ENCODE measurements at places on chromosomes 3 and 15. TPM values are rescaled to one million over a fixed set of nuclear protein-coding genes. Genes with fewer than 3 reads are reported as not detected.

GRCh38 chr3:45541326-45542321 lies 52.9 kb upstream of the LIMD1 start:
- no peak for DNase-seq

DNA sequence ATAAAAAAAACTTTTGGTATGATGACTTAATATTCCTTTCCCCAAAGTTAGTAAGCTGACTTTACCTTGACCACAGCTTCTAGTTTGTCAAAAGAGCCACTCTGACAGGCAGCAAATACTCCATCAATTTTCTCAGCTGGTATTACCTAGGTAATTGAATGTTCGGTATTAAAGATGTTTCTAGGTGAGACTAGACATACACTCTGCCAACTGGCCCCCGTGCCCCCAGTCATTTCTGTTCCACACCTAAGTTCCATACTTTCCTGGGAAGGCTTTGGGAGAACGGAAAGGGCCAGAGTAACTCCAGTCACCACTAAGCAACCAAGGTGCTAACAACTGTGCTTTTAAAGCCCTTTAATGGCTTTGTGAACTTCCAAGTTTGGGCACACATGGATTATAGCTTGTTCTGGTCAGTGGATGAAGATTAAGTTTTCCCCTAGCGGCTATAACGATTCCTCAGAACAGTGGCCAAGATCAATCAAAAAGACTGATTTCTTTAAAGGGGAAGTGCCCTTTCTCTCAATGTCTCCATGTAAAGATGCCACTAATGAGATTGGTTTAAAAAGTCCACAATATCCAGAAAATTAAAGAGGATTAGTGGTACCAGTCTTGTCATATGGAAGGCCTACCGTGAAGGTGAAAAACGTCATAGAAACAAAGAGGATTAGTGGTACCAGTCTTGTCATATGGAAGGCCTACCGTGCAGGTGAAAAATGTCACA lies 7.0 kb downstream of the EIF4A2 start:
- peak; percentile 29 for DNase-seq

ZNF80 gene
- 0.42 TPM for total RNA-seq

- no peak for DNase-seq
Measured at GRCh38 chr3:11717768-11718636, 74.3 kb upstream of the VGLL4 start.

TBC1D2B gene
- 26.1 TPM for total RNA-seq

SAMD7 gene
- total RNA-seq, result 0.12 TPM

RPS27L gene
- 50.9 TPM for total RNA-seq

DNA sequence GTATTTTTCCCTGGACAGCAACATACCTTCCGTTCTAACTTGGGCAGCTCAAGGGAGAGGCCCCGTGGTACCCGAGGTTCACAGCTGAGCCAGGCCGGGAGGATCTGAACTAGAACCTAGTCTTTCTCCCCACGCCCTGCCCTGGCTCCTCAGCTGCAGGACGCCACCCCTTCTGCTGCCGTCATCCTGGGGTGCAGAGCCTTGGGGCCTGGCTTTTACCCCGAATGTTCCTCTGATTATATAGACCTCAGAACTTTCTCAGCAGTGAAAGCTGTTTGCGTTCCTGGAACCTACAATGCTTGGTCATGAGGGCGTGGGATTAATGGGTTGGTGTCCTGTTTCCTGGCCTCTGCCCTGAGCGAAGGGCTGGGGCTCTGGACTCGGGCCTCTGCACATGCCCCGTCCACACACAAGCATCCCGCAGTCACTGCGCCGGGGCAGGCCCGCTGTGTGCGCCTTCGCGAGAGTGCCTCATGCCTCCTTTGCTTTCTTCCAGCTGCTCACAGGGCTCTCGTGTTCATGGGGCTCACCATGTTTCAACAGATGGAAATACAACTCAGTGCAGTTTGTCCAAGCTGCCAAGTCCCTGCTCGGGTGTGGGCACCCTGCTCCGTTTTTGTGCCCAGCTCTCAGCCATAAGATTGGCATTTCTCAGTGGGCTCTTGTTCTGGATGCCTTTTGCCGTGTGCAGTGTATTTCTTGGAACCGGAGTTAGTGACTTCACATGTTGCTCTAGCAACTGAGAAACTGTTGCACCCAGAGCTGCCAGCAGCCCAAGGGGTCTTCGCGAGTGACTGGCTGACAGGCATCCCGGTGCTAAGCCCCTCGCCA lies 20.4 kb downstream of the SYNM start:
- DNase-seq, result no peak

CKMT1B gene
- not detected for total RNA-seq

- DNase-seq, result no peak
Measured at GRCh38 chr3:82001276-82001923, 240.0 kb upstream of the GBE1 start.

GRCh38 chr3:56785499-56785898 lies 16.2 kb downstream of the ARHGEF3 start:
- DNase-seq, result no peak

DNA sequence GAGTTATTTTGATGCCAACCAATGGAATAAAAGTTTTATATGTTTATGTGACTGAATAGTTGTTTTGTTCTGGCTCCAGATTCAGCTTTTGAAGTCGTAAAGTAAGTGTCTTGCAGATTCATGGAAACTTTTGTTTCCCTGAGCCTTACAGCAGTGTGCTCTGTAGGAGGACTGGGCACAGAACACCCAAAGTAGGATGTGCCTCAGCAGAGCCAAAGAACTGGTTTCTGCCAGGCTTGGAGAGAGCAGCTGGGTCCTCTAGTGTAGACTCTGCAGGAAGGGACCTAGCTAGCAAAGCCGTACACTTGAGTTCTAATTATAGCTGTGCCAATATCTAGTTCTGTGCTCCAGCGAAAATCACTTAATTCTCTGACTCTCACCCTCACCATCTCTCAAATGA lies 261.2 kb upstream of the DNAJC19 start:
- DNase-seq, result no peak

All from B cell (primary cell).